ENCODE measurements at places on chromosomes 2 and 18.

DNA sequence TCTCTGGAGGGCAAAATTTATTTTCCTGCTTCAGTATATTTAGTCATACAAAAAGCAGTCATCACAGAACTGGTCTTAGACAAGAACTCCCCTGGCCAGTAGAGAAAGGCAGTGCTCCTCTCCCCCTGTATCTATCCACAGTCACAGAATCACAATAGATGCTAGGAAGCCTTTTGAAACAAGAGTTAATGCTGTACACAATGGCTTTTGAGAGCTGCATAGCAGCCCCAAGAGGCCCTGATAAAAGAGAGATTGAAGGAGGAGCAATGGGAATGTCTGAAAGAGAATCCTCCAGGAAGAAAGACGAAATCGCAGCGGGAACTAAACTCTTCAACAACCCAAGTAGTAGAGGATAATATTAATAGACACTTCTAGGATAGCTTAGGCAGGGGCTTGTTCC lies 330.2 kb downstream of the RBM43 start:
- DNase-seq = no peak

DNA sequence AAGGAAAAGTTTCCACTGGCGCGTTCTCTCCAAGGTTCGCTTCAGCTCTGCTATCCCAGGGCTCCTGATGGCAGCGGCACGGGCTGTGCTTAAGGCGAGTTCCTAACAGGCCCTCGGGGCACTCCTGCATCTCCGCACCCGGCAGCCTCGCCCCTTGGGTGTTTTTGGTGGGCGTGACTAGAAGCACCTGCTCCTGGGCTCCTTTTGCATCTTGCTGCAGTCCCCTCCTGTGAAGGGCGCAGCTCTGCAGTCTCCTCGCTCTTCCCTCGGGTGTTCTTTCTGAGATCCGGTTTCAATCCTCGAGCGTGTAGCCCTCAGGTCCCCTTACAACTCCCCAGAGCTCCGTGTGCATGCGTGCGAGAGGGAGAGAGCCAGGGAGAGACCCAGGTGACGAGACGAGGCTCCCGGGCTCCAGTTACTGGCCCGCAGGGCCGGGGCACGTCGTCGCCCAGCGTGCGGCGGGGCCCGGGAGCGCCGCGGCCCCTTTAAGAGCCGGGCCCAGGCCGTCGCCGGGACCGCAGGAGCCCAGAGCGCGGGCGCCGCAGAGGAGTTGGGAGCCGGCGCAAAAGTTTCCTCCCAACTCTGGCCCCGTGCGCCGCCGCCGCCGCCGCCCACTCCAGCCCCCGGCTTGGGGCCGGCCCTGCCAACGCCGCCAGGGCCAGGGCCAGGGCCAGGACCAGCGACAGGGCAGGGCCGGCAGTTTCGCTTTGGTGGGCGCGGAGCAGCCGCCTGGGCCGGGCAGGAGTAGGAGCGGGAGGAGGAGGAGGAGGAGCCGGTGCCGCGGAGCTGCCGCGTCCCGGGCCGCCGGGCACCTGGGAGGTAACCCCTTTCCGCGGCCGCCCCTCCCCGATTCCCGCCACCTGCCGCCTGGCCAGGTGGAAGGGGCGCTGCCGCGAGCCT lies at the start of gene PARD3B:
PARD3B (plus strand) TSS at position 515 of the 900 bp plus-strand sequence. CDS start 525 bp downstream, outside the sequence.
- DNase-seq = no peak

DNA sequence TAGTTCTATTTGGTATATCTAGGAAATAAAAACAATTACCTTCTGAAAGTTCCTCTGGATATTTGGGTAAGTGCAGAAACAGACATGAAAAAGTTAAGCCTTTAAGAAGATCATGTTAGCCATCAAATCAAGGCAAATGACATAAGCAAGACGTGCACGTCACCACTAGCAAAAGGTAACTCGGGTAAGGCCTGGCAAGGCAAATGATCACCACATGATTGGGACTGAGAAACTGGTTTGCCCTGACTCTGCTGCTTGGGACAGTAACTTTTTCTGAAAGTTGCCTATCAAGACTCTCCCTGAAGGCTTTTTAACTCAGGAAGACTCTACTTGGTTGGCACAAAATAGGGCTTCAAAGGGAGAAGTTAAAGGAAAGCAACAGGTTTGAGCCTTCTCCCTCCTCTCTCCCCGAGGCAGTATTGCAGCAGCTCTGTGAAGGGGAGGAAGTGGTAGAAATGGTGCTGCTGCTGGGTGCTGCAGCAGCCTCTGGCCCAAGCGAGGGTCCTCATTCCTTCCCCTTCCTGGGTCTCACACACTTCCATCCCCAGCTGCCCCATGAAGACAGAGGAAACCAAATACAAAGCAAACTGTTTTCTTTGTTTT lies 17.1 kb upstream of the TMEM237 start:
- no peak for DNase-seq

DNA sequence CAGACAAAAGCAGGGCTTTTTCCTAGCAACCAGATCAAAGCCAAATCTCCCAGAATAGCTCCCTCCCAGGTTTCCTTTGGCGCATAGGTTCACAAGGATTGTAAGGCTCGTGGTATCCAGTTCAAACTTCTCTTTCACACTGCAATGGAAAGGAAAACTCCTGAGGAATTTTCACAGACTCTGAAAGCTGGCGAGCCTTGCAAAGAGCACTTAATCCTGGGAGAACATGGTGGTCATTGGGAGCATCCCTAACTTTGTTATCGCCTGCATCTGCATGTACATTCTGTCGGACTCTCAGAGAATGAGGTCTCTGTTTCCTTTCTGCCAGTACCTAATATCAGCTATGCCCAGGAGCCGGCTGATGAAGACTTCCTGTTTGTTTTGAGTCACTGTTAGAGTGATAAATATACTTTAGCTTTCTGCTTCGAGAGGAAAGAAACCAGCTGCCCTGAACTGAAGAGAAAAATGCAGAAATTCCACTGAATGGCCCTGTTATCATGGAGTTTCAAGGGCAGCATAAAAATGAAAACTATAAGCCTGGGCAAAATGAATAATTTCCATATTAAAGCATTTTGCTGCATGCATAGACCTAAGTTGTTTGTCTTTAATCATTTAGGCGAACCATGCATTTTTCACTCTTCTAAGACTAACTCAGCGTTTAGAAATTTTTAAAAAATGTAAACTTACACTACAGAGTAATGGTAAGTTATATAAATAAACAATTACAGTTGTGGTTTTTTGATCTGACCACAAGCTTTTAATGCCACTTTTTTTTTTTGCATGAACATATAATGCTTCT lies 76.4 kb upstream of the ZEB2 start:
- DNase-seq = no peak

- DNase-seq = no peak
Measured at GRCh38 chr18:55161916-55162315, 202.7 kb upstream of the CCDC68 start.

GRCh38 chr2:152319822-152320570 lies 15.0 kb upstream of the FMNL2 start:
- no peak for DNase-seq

DNA sequence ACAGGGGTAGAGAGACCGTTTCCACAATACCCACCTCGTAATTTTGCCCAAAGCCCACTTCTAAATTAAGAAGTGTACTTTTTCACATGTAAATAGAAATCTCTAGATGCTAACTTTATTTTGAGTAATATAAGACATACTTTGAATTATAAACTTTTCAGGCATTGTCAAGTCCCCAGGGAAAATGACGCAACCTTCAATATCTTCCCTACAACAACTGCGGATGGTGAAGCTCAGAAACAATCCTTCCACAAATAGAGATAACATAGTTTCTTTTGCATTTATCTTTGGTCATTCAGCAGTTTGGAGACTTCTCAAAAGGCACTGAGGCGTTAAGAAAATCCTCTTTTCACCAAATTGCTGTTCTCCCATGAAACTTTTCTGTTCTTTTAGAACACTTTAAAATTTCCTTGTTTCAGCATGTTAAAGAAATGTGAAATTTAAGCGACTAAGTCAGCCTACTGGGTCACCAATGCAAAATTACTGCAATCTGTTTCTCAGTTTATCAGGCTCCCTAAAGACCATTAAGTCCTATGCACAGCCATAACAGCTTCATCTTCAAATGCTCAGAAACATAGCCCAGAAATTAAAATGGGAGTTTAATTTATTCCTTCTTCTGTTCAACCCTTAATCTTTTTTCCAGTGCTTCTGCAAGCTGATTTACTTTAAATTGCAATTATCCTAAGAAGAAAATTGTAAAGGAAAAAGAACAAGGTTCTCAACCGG lies 118.3 kb upstream of the DNAJC10 start:
- no peak for DNase-seq

- no peak for DNase-seq
Measured at GRCh38 chr2:81706856-81707255, 1402.3 kb upstream of the LRRTM1 start.

DNA sequence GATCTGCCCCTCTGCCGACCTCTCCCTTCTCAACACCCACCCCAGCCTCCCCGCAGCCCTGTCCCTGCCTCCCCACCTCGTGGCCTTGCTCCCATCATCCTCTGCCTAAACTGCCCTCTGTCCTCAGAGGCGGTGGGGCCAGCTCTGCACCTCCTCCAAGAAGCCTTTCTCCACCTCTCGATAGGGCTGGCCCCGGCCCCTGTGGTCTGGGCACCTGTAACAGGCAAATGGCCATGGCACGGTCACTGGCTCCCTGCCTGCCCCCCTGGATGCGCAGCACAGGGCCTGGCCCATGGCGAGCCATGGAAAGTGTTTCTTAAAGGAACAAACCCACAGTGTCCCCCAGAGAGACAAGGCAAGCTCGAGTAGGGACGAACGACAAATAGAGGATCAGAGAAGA lies 42.0 kb downstream of the MYO7B start:
- no peak for DNase-seq

GRCh38 chr2:74525717-74526648 lies at the start of gene DQX1:
Gene DQX1 (minus strand): TSS chr2:74526231. CDS start chr2:74525729, 502 bp downstream.
- DNase-seq = no peak

- DNase-seq = no peak
Measured at GRCh38 chr2:126788652-126789051, 110.0 kb upstream of the TEX51 start.

- no peak for DNase-seq
Measured at GRCh38 chr2:162938387-162938786, 99.8 kb upstream of the KCNH7 start.

DNA sequence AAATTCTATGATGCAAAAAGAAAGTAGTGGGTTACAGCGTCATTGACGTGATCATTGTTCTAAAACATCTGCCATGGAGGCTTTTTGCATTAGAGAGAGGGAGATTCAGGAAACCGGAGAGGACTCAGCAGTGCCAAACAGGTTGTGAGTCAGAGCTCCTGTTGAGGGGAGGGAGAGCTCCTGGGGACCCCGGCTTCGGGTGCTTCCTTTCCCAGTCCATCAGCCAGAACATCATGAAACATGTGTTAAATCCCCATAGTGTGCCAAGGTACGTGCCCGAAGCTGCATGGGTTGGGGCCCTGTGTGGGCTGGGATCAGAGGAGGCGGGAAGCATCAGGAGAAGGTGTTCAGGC lies 791 bp upstream of the CYRIA start:
- no peak for DNase-seq

GRCh38 chr2:3626118-3626811 lies 31.4 kb downstream of the COLEC11 start:
- DNase-seq = no peak

DNA sequence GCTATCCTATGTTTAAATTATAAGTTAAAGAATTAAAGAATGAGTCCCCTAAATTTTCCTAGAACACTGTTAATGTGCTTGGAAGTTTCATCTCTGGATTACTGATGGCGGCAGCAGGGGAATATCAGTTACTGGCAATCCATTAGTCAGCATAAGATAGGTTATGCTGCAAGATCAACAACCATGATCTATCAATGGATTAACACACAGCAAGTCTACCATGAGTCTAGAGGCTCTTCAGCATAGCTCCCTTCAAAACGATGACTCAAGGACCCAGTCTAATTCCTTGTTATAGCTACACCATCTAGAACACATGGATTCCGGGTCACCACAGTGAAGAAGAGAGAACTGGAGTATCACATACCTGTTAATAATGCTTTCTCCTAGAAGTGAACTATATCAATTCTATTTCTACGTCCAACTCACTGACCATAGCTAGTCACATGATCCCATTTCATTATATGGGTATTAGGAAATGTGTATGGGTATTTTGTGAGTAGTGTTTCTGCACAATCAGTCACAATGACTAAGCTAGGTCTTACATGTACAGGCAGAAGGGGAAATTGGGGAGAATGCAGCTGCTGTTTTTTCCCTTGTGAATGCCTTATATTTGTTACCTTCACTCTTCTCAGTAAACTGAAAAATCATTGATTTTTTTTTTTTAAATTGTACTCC lies 108.3 kb upstream of the MAPRE2 start:
- no peak for DNase-seq

GRCh38 chr2:9694661-9695234 lies 64.0 kb upstream of the YWHAQ start:
- DNase-seq = no peak

- DNase-seq = no peak
Measured at GRCh38 chr2:119821266-119821665, 61.5 kb downstream of the PTPN4 start.

GRCh38 chr2:181723731-181724130 lies 43.4 kb upstream of the NEUROD1 start:
- no peak for DNase-seq

DNA sequence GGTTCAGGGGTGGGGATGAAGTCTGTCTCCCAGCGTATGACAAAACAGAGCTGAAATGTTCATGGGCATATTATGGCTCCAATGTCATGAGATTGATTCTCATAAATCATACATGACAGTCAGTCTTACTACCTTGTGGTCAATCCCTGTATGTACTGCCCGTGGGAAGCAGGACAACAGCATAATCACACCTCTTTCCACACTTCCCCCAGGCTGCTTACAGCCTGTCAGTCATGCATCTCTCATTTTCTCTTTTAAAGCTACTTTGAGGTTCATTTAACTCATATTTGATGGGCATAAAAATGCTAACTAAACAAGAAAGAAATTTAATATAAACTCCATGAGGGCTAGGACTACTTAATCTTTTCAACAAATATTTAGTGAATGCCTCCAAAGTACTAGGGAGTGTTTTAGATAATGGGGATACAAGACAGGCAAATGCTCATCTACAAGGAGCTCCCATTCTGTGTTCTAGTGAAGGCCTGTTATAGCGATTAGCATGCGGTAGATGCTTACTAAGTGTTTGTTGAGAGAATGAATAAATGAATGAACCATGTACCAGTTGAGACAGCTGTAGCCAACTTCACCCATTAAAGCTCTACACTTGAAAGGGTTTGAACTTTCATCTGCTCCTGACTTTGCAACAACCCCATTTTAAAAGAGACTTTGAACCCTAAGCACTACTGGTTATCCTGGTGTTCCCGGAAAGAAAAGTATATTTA lies 89.1 kb downstream of the ALPK2 start:
- DNase-seq = no peak
